ENCODE measurements at places on chromosomes 6 and 20.

- DNase-seq, result no peak
These were observed 83.1 kb downstream of the PTCHD4 start for GRCh38 chr6:48027704-48028435.

DNA sequence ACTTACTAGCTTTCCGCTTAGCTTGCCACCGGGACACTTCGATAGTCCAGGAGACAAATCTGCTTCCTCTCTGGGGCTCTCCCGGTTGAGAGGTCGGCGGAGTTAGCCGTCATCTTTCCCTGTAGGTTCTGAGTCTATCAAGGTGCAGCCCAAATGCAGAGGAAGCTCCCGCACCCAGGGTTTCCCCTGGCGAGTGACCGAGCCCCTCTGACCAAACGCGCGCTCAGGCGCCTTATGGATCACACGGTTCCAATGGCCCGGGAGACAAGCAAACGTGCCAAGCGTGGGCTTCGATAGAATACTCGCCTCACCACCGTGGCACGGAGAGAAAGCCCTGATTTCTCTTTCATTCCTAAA, 15.8 kb upstream of the FOXC1 start:
- DNase-seq, result no peak

GRCh38 chr20:62567246-62568044, 74.9 kb upstream of the SLCO4A1 start:
- no peak for DNase-seq

GRCh38 chr6:37221585-37222124, 35.9 kb upstream of the TBC1D22B start:
- no peak for DNase-seq

GRCh38 chr6:53168516-53169267, 20.1 kb upstream of the GCM1 start:
- DNase-seq, result no peak

DNA sequence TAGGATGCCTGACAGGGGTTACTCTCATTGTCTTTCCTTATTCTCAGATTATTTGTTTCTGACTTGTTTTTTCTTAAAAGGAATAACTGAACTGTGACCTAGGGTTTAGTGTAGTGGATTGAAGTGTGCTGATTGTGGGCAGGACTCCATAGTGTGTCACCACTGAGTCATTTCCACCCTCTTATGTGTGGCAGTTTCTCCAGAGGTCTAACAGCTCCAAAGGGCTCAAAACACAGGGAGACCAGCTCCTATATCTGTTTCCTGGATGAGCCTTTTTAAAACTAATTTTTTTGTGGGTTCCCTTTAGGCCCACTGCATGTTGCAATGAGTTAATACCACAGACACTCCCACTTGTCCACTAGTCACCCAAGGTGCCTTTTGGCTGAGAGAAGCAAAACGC, 951.1 kb upstream of the ADGRB3 start:
- no peak for DNase-seq

GRCh38 chr6:112846681-112847080, 499.6 kb downstream of the RFPL4B start:
- no peak for DNase-seq

GRCh38 chr6:47105469-47106178, 63.5 kb upstream of the ADGRF1 start:
- no peak for DNase-seq

DNA sequence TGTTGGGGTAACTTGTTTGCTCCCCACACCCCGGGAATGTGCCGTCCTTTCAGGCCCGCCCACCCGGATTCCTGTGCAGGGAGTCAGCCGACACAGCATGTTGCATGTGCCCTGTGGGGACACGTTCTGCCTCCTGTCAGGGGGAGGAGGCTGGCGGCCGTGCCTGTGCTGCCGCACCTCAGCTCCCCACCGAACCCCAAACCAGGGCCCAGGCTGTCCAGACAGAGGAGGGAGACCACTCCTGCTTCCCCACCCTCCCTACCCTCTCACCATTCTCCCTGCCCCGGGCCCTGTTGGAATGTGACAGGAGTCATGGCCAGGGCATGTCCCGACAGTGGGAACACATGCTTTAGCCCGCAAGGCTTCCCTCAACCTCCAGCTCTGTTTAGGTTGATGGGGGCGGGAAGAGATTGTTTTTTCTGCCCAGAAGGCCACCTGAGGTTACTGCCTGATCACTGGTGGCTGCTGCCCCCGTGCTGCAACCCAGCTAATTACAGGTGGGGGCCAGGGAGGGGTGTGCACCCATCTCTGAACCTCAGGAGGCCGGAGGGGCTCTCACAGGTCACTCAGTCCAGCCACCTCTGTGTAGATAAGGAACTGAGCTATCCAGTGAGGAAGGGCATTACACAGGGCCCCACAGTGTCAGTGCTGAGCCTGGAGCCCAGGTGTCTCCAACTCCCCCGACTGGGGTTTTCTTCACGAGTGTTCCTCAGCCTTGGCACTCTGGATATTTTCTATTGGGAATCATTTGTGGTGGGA, 13.6 kb downstream of the LRRC73 start:
- no peak for DNase-seq

GRCh38 chr6:21371676-21372171, 221.8 kb upstream of the SOX4 start:
- DNase-seq, result no peak

DNA sequence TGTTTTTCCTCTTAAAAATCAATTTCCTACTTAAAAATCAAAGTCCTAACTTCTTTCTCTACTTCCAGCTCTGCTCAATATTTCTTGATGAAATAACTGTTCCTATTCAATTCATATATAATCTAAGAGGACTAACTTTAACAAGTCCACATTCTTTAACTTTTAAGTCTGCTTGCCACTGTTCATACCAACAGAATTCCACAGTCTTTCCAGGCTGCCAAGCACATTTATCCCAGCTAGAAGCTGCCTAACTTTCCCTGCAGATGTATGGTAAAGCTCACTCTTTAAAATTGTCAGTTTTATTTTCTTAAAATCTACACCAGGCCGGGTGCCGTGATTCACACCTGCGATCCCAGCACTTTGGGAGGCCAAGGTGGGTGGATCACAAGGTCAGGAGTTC, 11.5 kb downstream of the CALHM6 start:
- DNase-seq, result no peak

GRCh38 chr6:128569732-128570679, 49.6 kb upstream of the PTPRK start:
- no peak for DNase-seq

DNA sequence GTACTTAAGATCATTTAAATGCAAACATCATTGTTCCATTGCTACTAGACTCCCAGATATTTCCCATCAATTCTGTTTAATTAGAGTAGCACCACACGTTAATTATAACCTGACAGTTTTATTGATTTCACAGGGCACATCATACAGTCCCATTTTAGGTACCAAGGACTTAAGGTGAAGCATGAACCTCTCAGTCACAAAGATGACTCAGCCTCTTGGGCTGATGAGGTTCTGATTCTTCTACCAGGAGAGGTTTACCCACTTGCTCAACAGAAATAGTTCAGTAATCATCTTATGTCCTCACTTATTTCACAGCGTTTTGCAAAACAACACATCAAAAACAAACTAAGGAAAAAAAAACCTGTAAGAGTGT, 98.5 kb downstream of the HIVEP2 start:
- DNase-seq, result no peak

DNA sequence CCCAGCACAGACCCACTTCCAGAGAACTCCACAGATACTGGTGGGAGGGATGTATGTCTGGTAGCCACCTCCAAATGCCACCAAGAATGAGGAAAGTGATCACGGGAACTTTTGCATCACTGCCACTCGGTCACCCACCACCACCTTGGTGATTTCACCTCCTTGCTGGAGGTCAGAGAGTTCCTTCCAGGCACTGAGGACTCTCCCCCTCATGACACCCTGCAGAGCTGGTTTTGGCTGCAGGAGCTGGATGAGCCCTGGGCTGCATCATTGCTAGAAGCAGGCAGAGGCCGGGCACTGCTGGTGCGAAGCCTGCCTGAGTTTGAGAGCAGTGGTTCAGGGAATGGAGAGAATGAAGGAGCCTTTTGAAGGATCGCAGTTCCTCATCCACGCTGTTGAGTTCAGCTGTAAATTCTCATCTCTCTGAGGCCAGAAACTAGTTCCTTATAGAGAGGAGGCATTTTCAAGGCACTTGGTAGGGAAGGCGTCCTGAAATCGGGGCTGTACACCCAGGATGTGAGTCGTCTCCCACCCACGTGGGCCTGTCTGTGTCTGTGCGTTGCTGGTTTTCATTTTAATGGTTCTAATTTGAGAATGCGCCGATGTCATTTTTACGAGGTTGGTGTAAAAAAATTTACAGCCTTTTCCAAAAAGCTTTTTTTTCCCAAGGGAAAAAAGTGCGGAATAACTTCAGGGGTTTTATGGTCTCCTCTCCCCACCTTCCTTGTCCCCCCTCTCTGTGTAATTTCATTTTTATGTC, 25.0 kb downstream of the FOXP4 start:
- DNase-seq, result no peak

DNA sequence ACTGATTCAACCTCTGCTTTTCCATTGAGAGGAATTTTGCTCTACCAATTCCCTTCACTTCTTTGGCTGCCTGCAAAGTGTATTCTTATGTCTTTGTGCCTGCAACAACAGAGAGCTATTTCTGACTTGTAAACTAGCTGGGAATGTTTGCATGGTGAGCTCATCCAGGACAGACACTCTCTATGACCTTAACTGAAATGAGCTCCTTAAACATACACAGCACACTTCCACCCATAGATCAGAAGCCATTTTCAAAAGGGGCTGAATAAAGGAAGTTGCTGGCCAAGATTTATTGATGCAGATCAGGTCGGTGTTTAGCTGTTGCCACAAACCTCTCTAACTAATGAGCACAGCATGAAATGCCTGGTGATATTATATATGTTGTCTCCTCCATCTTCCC, 377.7 kb downstream of the BTBD9 start:
- DNase-seq, result no peak

DNA sequence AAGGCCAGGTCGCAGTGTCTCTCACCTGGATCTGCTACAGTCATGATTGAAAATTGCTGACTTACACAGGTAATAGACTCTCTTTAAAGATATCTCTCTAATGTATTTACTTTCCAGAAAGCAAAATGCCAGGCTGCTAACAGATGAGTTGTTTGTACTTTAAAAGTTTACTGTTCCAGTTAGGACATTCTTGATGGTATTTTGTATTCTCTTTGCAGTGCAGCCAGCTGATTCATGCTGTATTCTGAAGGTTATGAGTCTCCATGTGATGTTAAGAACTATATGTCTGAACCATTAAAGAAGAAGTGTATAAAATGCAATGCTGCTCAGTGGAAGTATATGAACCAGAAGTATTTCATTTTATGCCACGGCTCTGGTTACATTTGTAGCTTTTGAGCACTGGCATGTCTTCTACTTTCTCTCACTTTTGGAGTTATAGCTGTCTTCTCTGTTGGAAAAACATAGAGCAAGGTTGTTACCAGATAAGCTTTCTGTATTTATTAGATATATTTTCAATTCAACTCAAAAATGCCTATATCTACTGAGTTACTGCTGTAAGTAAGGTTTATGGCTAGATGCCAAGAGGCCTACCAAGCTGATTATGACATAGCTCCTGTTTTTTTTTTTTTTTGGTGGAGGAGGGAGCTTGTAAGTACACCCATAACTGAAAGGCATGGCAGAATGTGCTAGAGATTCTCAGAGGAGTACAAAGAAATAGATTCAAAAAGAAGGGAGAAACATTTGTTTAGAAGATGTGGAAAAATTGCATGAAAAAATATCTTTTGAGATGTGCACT, 130.5 kb upstream of the MAN1A1 start:
- no peak for DNase-seq

- no peak for DNase-seq
These were observed 231.9 kb downstream of the LAMA2 start for GRCh38 chr6:129114636-129115391.

DNA sequence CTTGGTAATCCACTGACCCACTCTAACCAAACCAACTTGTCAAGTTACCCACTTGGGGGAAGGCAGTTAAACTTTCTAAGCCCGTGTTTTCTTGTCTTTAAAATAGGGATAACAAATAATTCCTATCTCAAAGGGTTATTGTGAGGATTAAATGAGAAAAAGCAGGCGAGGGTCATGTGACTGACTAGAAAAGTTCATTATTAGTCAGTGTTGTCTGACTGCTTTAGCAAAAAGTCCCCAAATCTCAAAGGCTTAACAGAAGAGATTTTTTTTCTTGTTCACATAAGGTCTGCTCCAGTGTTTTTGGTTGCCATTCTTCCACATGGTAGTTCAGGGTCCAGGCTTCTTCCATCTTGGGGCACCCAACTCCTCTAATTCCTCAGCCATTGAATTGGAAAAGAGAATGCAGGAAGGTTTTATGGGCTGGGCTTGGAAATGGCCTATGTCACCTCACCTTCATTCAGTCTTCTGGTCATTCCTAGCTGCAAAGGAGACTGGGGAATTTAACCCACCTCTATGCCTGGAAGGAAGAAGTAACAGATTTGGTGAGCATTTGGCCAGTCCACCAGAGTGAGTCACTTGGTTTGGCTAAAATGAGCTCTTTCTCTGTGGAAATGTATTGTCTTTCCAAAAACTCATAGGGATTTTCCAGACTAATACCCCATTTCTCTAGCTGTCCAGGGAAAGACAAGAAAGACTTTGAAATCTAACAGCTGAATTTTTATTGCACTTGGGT, 77.0 kb downstream of the CAP2 start:
- DNase-seq, result no peak

DNA sequence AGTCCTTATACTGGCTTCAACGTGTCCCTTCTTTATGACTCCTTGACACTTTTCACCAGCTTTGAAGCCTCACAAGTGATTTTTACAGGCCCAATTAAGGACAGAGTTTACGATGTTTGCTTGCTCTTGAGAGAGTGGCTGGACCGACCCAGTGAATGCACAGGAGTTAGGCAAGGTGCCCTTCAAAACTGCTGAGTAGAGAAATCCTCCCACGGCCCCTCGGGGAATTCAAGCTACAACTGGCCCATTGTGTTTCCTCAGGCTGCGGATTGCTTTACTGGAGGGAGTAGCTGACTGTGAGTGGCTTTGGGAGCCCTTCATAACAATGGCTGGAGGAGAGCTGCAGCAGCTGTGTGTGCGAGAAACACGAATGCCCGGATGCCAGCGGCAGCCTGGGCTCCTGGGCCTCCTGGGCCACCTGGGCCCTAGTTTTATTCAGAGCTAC, 50.0 kb downstream of the SGK1 start:
- DNase-seq, result no peak

DNA sequence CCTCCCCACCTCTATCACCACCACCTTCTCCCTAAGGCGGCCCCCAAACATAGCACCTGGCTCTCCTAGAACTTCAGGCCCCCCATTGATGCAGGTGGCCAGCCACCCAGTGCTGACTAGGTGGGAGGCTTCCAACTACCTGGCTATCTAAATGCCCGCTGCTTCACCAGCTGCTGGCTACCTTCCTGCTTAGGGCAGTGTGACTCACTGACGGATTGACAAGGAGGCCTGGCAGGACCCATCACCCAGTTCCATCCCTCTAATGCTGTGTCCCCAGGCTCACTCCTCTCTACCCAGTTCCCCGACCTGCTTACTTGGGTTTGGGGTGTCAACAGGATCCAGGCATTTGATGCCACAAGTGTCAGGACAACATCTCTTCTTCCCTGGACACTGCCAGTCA, 1.1 kb downstream of the SLPI start:
- DNase-seq, result no peak

GRCh38 chr6:161489626-161490306, 215.9 kb upstream of the AGPAT4 start:
- DNase-seq, result no peak
